ENCODE measurements at places on chromosomes 5 and 9.

DNA sequence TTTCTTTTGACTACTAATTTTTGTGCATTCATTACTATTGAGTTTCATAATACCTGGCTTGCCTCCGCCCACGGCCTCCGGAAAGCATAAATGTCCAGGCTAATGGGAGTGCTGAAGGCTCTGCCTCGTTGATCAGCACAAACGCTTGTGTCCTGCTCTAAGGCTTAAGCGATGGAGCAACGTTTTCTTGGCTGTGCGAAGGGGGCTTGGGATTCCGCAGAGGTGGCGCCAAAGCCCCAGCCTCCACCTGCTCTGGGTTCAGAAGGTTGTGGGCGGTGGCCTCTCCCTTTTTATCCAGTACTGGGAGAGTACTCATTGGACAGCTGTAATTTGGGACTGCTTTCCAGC, 19.7 kb downstream of the ANXA2R start:
- DNase-seq, result no peak

- DNase-seq, result peak; percentile 78
Measured at GRCh38 chr5:159864885-159865691, 51.2 kb upstream of the ADRA1B start.

DNA sequence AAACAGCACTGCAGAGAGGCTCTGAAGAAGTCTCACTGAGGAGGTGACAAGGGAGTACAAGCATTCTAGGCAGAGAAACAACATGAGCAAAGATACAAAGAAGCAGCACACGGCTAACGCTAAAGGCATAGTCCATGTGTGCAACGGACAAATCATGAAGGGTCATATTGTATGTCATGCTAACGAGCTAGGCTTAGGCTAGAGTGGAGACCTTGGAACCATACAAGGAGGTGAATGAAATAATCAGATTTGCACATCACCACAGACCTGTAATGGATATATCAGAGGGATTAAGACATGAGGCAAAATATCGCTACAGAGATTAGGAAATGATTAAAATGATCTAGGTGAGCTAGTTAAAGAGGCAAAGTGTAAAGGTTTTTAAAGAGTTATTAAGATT, 145.6 kb downstream of the NFIB start:
- DNase-seq, result no peak

DNA sequence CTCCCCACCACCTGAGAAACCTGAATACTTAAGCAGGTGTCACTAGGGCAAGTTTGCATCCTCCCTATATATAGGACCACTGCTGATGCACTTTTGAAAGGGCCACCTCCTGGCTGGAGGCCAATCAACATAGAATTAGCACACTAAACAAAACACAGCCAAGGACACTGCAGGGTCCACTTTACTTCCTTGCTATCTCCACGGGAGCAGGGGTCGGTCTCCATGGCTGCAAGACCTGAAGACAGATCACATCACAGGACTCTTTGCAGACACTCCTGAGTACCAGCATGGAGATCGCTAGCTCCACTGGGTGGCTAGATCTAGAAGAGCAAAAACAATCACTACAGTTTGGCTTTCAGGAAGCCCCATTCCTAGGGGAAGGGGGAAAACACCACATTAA, 72.3 kb downstream of the C9orf153 start:
- no peak for DNase-seq

DNA sequence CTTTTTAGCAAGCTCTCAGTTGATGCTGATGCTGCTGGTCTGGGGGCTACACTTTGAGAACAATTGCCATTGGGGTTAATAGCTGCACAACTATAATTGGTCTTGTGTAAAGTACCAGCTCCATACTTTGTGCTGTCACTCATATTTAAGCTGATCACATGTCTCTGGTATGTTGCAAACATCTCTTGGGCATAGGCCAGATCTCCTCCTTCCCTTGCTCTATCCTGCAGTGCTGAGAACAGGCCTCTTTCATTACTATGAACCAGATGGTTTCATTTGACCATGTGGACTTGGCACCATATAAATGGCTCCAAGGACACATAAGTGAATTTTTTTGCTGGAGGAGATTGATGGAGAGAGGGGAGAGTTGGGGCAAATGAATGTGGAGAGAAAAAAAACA, 48.4 kb downstream of the DMRT2 start:
- DNase-seq, result no peak

DNA sequence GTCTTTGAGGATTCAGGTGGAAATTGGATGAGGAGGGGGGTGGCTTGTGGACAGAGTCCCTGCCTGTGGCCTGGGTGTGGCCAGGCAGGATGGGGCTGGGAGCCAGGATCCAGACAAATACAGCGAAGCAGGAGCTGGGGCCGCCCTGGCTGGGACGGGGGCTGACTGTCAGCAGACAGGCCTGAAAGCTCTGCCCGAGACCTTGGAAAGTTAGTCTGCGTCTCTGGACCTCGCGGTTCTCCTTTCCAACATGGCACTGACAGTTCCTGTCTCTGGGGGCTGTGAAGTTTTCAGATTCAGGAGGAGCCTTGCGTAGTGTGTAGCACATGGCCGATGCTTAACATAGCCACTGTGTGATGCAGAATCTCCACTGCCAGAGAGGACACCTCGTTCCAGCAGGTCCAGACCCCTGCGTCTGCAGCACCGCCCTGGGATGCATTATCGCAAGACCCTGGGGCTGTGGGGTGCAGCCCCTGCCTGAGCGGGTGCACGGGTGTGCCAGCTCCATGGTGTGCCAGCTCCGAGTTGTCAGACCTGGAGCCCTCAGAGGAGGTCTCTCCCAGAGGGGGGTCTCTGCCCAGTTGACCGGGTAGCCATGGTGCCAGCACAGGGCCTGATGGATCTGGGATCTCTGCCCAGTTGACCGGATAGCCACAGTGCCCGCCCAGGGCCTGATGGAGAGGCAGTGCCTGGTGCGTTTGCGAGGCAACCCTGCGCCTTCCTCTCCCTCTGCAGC, 89.3 kb downstream of the COL5A1 start:
- no peak for DNase-seq

GRCh38 chr5:157506981-157507780, 47.2 kb downstream of the NIPAL4 start:
- peak; percentile 76 for DNase-seq

GRCh38 chr5:10977011-10977410, 216.0 kb upstream of the DAP start:
- no peak for DNase-seq

DNA sequence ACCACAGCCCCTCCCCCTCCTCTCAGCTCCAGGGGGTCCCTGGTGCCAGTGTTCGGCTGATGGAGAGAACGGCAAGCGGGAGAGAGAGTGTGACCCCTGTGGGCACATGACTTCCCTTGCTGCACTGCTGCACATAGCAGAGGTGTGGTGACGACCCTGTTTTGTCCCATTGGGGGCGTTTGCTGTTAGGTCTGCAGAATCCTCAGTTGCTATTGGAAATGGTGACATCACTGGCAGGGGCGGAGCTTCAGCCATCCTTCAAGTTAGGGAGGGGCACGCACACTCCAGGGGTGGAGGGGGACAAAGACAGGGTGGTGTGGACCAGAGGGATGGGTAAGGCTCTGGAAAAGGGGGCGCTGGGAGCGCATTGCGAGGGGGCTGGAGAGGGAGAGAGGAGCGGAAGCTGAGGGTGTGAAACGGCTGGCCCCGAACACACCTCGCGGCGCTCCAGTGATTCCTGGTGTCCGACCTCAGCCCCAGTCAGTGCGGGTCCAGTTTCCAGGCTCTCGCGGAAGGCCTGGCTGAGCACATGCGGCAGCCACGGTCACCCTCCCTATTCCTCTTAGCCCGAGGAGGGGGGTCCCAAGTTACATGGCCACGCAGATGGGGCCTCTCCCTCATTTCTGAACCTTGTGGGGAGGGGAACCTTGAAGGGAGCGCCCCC, 764 bp upstream of the GRIN1 start:
- no peak for DNase-seq

DNA sequence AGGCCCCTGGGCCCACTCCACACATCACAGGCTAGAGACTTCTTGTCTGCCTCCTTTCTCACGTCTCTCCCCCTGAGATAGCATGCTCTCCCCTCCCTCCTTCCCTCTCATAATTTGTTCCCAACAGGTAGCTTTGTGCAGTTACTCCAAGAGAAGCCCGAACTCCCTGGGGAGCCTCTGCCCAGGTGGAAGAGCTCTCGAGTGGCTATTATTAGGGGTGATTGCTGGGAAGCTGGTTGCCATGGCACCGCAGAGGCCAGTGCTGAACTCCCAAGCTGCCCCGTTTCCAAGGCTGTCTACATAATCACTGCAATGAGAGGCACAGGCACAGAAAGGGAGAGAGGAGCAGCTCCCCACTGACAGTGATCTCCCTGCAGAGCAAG, 104.7 kb upstream of the GPR151 start:
- no peak for DNase-seq

GRCh38 chr5:39194466-39195136, 24.8 kb downstream of the FYB1 start:
- peak; percentile 58 for DNase-seq

GRCh38 chr5:125151150-125151900, 404.9 kb upstream of the ZNF608 start:
- DNase-seq, result no peak

DNA sequence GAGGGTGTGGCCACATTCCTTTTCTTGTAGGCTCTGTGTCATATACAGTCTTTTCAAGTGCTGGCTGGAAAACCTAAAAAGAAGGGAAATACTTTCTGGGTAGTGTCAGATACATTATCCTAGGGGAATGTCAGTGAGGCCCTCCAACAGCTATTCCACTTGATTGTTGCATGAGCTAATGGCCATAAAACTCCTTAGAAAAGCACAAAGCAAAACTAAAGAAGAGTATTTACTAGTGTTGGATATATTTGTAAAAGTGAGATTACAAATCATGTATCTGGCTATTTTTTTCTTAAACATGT, 829 bp downstream of the ANXA1 start:
- DNase-seq, result peak; percentile 74

- no peak for DNase-seq
Measured at GRCh38 chr5:139701056-139701741, 53.0 kb downstream of the CXXC5 start.

GRCh38 chr5:329121-329735, 7.7 kb downstream of the AHRR start:
- no peak for DNase-seq

GRCh38 chr5:126521130-126521529, 73.9 kb downstream of the ALDH7A1 start:
- DNase-seq, result no peak

DNA sequence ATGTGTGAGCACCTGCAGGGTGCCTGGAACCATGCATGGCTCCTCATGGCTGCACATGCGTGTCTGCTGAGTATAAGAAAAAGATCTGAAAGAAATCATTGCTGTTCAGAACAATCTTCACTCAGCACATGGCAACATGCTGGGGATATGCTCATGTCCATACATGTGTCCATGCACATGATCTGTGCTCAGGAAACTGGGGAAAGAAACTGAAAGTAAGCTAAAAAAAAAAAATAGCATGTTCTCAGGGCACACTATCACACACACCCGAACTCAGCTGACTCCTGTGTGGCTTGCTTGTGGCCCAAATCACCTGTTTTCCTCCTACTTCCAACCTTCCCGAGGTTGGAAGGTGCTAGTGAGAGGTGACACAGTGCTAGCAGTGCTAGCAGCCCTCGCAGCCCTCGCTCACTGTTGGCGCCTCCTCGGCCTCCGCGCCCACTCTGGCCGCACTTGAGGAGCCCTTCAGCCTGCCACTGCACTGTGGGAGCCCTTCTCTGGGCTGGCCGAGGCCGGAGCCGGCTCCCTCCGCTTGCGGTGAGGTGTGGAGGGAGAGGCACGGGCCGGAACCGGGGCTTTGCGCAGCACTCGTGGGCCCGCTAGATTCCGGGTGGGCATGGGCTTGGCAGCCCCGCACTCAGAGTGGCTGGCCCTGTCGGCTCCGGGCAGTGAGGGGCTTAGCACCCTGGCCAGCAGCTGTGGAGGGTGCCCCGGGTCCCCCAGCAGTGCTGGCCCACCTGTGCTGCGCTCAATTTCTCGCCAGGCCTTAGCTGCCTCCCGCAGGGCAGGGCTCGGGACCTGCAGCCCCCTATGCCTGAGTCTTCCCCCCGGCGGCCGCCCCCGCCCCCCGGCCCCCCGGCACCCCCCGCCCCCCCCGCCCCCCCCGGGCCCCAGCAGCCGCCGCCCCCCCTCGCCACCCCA, 76.0 kb downstream of the GADD45G start:
- DNase-seq, result no peak

- no peak for DNase-seq
Measured at GRCh38 chr5:116892993-116893392, 318.4 kb upstream of the SEMA6A start.

GRCh38 chr9:20307621-20308020, 314.7 kb downstream of the MLLT3 start:
- no peak for DNase-seq

DNA sequence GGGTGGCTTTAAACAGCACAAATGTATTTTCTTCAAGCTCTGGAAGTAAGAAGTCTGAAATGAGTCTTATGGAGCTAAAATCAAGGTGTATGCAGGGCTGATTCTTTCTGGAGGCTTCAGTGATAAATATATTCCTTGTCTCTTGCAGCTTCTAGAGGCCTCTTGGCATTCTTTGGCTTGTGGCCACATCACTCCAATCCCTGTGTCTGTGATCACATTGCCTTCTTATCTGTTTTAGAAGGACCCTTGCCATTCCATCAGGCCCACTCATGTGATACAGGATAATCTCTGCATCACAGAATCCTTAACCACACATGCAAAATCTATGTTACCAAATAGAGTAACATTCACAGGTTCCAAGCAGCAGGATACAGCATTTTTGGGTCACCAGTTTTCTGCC, 917.8 kb upstream of the C9orf72 start:
- no peak for DNase-seq

- DNase-seq, result no peak
Measured at GRCh38 chr5:14444161-14444560, 137.4 kb upstream of the OTULINL start.

DNA sequence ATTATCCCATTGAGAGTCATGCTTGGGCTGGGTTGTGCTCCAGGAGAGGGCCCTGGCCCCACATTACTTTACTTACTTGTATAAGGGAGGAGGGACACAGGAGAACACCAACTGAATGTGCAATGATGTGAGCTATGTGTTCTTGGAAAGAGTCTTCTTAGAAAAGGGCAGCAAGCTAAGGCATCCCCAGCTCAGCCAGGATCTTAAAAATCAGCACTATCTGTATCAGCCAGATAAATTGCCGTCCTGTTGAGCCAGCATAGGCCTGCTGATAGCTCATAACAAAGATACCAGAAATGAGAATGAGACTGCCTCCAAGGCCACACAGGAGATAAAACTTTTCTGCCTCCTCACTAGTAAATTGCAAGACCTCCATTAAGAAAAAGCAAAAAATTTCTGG, 357.5 kb downstream of the CAAP1 start:
- DNase-seq, result no peak

DNA sequence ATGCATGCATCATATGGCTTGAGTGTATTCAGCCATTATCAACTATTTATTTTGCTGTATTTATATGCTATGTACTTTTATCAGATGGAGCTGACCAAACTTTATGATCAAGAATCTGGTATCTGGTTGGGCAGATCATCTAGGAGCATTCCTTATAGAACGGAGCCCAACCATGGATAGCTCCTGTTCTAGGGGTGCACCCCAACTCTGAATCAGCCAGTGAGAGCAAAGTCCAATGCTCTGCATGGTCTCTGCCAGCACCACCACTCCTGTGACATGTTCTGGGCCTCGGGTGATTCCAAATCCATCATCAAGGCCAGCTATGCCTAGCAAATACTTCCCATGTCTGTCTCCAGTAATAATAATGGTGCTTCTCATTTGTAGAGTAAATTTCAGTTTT, 517.5 kb downstream of the AGTPBP1 start:
- DNase-seq, result no peak

Data from cardiac fibroblast (primary cell).